Activated CD4-positive, alpha-beta T cell treated with anti-CD3 and anti-CD28 coated beads, Interleukin-2, amount 50 U/mL, for 1 hour (primary cell): ENCODE measurements at places on chromosomes 3 and 15.
A peak's percentile ranks its signal among the peaks of the same experiment; 100 is the strongest.

DNA sequence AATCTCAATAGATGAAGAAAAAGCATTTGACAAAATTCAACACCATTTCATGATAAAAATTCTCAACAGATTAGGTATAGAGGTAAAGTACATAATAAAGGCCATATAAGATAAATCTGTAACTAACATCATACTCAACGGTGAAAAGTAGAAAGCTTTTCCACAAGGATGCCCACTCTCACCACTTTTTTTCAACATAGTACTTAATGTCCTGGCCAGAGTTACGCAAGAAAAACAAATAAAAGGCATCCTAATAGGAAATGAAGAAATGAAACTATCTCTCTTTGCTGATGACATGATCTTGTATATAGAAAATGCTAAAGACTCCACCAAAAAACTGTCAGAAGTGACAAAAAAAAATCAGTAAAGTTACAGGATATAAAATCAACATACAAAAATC is 33.0 kb downstream of the THBS1 start:
- no peak for DNase-seq

DNA sequence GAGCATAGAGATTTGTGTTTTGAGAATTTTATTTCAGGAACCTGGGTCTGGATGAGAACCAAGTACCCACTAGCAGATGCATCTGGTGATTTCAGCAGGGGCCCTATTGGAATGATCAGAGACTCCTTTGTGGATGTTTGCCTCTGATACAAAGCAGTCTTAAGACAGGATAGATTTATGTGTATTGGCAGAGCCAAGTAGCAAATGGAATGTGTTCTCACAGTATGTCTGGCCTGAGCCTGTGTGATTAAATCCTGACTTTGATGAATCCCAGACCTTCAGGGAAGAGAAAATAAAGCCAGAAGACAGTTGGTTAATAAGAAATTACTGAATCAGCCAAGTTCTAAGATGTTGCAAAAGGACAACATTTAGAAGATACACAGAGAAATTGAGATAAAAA is 755.5 kb upstream of the SEMA6D start:
- no peak for DNase-seq

- DNase-seq: no peak
Observed at GRCh38 chr15:67444100-67444499, 76.8 kb upstream of the C15orf61 start.

GRCh38 chr15:70486451-70487386 is 276.6 kb downstream of the UACA start:
- no peak for DNase-seq

- no peak for DNase-seq
Observed at GRCh38 chr15:42723068-42723467, 13.9 kb downstream of the CDAN1 start.

GRCh38 chr3:97464035-97464434 is 300.5 kb upstream of the ARL6 start:
- no peak for DNase-seq

- DNase-seq: no peak
Observed at GRCh38 chr3:132236701-132237651, 80.2 kb upstream of the ACP3 start.

GRCh38 chr3:49717959-49718857 is 1.3 kb downstream of the AMIGO3 start:
- no peak for DNase-seq

DNA sequence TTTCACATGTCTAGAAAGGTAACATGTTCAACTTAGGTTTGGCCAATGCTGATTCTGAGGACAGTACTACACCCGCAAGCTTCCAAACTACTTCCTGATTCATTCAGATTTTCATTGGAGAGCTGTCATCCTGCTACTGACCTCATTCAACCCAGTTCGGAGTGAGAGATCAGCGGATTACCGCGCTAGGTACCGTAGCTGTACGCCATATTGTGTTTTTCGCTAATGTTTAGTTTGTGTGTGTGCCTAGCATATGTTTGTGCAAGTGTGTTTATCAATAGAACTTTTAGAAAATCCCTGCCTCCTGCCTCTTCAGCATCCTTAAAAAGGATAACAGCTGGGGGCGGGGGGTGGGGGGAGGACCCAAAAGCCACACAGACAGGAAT is 1.1 kb downstream of the ZBTB20 start:
- peak; percentile 37 for DNase-seq

- DNase-seq: no peak
Observed at GRCh38 chr3:129688271-129688895, 81.9 kb upstream of the PLXND1 start.

- DNase-seq: no peak
Observed at GRCh38 chr3:141259821-141260629, 28.4 kb downstream of the PXYLP1 start.

GRCh38 chr15:85298941-85299340 is 81.5 kb upstream of the AKAP13 start:
- DNase-seq: no peak

DNA sequence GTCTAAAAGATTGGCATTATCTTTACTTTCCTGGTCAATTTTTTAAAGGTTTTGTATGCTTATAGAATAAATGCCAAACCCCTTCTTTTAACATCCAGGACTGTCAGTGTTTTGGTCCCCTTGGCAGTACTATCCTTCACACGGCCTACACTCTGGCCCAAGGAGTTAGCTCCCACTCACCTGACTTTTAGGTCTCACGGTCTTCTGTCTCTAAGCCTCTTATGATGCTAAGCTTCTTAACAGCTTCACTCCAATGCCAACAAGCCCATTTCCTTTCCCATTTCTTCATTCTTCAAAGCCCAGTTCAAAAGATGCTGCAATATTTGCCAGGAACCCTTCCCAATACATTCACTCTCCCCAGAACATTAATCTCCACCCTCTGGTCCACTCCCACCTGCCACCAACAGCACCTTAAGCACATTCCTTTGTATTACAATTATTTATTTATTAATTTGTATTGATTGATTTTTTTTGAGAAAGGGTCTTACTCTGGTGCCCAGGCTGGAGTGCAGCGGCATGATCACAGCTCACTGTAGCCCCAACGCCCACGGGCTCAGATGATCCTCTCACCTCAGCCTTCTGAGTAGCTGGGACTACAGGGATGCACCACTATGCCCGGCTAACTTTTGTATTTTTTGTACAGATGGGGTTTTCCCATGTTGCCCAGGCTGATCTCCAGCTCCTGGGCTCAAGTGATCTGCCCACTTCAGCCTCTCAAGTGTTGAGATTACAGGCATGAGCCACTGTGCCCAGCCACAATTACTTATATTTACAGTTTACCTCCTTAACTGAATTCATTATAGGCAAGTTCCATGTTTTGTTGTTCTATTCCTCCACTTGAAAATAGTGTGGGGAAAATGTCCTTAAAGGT is 27.8 kb downstream of the IFT80 start:
- DNase-seq: no peak

GRCh38 chr3:191641789-191642188 is 180.8 kb downstream of the PYDC2 start:
- DNase-seq: no peak
